ENCODE measurements at places on chromosomes 13 and 19.
A peak's percentile ranks its signal among the peaks of the same experiment; 100 is the strongest.

DNA sequence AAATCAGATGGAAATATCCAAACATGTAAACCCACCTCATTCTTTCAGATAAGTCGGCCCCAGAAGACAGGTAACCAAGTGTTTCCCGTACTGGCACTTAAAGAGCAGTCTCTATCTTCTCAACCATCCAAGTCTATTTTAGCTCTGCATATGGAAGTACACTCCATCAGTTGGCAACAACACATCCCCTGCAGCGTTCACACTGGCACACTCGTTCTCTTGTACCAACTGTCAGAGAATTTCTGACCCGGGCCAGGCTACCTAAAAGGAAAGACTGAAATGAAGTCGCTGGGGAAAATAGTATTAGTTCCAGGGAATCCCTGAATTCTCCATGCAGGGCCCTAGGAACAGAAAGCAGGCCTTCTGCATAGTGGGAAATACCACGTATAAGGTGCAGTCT, 109.3 kb downstream of the RXFP2 start:
- DNase-seq, result no peak

- no peak for DNase-seq
Measured at GRCh38 chr19:35553385-35554000, 8.1 kb downstream of the TMEM147 start.

DNA sequence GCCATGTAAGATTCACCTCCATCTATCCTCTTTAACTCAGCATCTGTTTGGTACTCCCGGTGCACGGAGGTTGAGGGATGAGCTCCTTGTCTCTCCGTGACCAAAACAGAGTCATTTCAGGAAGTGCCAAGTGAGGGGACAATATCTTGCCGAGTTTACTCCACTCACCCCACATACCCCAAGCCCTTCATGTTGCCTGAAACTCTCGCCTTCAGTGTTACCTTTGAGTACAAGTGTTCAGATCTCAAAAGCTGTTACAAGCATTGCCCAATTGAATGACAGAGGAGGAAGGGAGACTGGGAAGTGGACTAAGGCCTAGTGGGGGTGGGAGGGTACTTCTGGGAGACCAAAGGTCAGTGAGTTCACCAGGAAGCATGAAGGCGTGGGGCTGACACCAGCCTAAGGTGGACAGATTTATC, 6.0 kb upstream of the SIGLEC12 start:
- no peak for DNase-seq

GRCh38 chr13:57624565-57625435, 6.7 kb upstream of the PCDH17 start:
- DNase-seq, result no peak

- no peak for DNase-seq
Measured at GRCh38 chr13:36454121-36454520, 21.8 kb downstream of the CCNA1 start.

DNA sequence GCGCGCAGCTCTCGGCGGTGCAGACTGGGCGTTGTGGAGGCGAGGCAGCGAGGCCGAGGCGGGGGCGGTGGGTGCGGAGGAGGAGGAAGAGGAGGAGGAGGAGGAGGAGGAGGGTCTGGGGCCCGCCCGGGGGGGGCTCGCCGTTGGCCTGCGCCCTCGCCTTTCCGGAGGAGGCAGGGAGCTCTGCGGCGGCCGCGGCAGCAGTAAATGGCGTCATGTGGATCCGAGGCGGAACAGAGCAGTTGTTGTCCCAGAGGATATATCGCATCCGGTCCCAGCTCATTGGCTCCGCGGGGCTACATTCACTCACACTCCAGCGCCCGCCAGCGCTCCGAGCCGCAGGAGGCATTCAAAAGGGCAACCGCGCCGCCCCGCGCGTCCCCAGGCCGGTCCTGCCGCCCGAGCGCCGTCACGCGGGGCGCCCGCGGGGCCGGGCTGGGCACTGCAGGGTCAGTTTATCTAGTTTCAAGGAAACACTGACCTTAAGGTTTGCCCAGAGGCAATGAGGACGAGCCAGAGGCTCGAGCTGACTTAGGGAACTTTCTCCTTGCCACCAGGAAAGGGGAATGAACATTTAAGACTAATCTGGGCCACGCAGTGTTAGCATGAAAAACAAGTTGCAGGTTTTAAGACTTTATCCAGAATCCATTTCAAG, at the start of gene SPRY2:
Gene SPRY2, minus strand, starts transcription at position 26 of the 655 bp plus-strand sequence. CDS start 3,421 bp downstream, outside the sequence.
- DNase-seq, result peak; percentile 75

DNA sequence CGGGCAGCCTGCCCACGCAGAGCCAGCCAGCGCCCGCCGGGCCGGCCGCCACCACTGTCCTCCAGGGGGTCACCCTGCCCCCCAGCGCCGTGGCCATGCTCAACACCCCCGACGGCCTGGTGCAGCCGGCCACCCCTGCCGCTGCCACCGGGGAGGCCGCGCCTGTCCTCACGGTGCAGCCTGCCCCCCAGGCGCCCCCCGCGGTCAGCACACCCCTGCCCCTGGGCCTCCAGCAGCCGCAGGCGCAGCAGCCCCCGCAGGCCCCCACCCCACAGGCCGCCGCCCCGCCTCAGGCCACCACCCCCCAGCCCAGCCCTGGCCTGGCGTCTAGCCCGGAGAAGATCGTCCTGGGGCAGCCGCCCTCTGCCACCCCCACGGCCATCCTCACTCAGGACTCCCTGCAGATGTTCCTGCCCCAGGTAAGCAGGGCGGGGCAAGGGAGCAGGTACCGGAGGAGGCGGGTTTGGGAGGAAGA, 32.3 kb upstream of the EHD2 start:
- DNase-seq, result no peak

GRCh38 chr19:45607071-45608029, 5.3 kb upstream of the GPR4 start:
- DNase-seq, result peak; percentile 78

DNA sequence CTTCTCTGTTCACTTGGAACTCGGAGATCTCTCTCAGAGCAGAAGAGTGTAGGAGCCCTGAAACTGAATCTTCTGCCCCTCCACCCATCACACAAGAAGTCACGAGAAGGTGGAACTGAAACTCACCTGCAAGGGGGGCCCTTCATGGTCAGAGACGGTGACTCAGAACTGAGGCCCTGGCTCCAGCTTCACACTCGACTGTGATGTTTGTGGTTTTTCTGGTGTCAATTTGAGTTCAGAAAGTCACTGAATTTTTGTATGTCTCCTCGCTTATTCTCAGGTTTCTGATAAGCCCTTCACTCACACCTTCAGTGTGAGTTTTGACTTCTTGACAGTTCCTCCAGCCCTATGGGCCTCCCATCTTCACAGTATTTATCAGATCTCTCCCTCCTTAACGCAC, 23.1 kb downstream of the SIGLEC5 start:
- DNase-seq, result no peak

GRCh38 chr13:46119883-46120614, 15.2 kb upstream of the CPB2 start:
- DNase-seq, result no peak

- no peak for DNase-seq
Measured at GRCh38 chr13:60220072-60220471, 56.3 kb upstream of the DIAPH3 start.

DNA sequence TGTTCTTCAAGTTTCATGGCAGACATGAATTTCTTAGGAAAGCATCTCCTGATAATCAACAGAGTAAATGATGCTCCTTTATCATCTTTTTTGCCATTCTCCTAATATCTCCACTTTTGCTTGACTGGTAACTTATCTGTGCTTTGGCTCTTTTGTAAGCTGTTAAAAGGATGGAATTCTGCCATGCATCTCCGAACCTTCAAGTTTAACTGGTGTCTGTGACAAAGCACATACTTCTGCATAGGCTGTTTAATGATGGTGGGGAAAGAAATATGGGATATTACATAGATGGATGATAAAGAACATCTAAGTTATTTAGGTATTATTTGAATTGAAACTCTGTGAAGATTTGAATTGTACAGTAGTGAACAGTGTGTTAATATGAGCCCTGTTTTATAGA, 866.9 kb upstream of the SLITRK1 start:
- no peak for DNase-seq

DNA sequence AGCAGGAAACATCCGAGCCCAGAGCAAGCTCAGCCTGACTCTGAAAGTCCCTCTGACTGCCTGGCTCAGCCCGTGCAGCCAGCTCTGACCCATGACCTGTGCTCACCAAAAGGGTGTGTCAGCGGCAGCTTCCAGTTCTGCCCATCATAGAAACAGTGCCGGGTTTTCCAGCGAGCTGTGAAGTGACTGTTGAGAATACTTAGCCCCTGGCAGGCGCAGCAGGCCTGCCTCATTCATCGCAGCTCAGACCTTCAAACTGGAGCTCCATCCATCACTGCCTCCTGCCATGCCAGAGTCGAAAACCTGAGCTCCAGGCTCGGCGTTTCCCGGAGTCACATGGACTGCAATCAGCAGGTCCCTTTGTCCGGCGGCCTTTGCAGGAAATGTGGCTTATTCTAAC, 16.3 kb upstream of the GSX1 start:
- DNase-seq, result no peak

GRCh38 chr13:77118134-77118533, 91.2 kb upstream of the FBXL3 start:
- DNase-seq, result no peak

DNA sequence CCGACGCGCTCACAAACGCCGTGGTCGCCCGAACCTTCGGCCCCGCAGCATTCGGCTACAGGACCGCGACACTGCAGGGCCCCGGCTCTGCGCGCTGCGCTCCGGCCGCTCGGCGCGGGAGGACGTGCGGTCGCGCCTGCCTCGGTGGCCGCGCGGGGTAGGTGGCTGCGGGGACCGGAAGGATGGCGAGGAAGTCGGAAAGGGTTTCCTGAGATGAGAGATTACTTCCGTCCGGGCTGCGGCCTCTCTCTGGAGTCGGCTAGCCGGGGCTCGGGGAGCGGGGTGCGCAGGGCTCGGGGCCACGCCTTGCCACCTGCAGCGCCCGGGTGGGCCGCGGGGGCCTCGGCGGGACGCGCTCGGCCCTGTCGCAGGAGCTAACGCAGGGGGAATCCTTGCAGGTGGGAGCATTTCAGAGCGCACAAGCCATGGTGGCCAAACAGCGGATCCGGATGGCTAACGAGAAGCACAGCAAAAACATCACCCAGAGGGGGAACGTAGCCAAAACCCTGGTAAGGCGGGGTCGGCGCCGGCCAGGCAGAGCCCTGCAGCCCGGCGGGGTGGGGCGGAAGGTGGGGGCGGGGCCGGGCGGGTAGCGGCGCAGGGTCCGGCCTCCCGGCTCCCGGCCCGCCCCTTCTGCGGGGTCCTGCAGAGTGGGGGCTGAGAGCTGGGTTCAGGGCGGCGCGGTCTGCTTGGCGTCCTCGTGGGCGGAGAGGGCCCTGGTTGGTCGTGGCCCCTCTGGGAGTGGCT, at the start of gene SERP2:
Gene SERP2, plus strand, starts transcription at position 224 of the 747 bp plus-strand sequence. Its CDS starts 202 bp downstream, at position 426.
- DNase-seq, result peak; percentile 67

DNA sequence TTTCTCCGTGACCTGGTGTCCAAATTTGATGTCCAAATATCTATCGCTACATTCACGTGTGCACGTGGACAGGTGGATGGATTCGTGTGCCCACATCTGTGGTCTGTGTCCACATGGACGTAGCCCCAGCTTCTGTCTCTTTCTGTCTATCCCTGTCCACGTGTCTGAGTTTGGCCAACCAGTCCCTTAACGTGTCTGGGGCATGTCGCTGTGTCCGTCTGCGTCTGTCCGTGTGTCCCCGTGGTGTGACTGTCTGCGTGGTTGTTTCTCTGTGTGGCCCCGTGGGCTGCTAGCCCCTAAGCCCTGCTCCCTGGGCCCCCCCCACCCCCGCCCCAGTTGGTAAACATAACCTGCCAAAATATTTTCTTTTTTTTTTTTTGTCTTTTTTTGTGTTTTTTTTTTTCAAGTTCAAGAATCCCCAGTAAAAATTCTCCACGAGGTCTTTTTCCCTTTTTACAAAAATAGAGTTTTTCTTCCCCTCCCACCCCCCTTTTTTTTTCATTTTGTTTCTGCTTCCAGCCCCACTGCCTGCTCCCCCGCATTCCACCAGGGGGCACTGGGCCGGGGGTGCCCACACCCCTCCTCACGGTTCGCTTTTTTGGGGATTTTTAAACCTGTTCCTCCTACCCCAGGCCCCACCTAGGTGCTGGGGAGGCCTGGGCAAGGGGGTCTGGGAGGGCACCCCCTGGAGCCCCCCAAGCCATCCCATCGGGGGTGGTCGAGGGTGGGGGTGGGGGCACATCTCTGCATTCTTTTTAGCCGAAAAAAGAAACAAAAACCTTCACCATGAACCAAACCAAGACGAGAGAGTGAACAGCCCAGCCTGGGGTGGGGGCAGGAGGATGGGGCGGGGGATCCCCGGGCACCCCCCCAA, 18.3 kb downstream of the PRKCSH start:
- no peak for DNase-seq

GRCh38 chr19:13396250-13397080, 109.8 kb downstream of the CACNA1A start:
- DNase-seq, result no peak

- DNase-seq, result peak; percentile 82
Measured at GRCh38 chr13:46403851-46404732, 17.0 kb upstream of the RUBCNL start.

DNA sequence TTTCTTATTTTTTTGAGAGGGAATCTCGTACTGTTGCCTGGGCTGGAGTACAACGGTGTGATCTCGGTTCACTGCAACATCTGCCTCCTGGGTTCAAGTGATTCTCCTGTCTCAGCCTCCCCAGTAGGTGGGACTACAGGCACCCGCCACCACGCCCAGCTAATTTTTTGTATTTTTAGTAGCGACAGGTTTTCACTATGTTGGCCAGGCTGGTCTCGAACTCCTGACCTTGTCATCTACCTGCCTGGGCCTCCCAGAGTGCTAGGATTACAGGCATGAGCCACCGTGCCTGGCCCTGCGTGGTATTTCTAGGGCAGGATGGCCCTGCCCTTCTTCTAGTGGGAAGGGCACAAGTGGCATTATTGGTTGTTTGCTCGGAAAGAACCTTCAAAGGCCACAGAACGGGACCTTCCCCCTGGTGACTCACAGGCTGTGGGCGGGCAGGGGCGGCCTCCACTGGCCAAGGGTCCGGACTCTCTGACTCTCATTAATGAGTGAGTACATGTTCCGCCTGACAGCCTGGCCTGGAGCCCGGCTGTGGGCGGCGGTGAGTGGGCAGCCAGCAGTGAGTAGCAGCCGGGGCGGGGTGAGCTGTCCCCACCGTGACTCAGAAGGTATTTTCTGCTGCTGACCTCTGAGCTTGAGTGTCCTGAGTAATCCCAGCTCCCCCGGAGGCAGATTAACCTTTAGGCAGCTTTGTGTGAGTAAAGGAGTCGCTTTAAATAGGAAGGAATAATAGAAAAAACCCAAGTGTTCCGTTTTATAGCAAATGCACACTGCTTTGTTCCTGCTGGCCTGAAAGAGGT, 5.1 kb downstream of the DOT1L start:
- DNase-seq, result peak; percentile 98

DNA sequence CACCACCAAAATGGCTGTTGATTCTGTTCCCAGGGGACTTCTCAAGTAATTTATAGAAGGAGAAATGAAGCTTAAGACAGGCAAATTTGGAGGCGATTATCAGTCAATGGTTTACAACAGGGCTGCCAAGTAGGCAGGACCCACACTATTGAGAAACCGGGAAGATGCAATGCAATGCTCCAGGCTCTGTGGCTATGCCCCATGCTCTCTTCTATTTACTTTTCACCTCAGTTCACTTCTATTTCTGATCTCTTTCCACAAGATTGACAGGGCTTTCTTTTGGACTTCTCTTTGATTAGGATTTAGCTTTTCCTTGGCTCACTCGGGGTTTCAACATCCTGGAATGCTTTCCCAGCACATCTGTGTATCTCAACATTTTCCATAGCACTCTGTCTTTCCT, 12.7 kb upstream of the RCBTB2 start:
- DNase-seq, result no peak

Measured in natural killer cell treated with Interleukin-12 subunit alpha and Interleukin-12 subunit beta and Interleukin-15 and Interleukin-18, amount 100 ng/mL, for 72 hours (primary cell).